ENCODE measurements at places on chromosomes 13 and 19. TPM values are rescaled to one million over a fixed set of nuclear protein-coding genes. Genes with fewer than 3 reads are reported as not detected.

The PTH2 gene
- total RNA-seq, result not detected

The LILRA1 gene
- total RNA-seq, result 0.50 TPM

The ATP11A gene
- total RNA-seq, result 15.8 TPM

The NCR1 gene
- total RNA-seq, result not detected

The EFNA2 gene
- total RNA-seq, result 72.8 TPM

The ZNF175 gene
- 5.7 TPM for total RNA-seq

The GDF15 gene
- 159 TPM for total RNA-seq

The LGALS7 gene
- not detected for total RNA-seq

The IZUMO2 gene
- total RNA-seq, result not detected

The DNAJC15 gene
- total RNA-seq, result 14.6 TPM

The DAND5 gene
- total RNA-seq, result 0.27 TPM

The RAB3D gene
- 47.7 TPM for total RNA-seq

The ANGPTL8 gene
- not detected for total RNA-seq
